Activated T-cell treated with anti-CD3 and anti-CD28 coated beads for 1 hour (primary cell): ENCODE measurements at places on chromosomes 1 and 21.

- no peak for DNase-seq
Observed at GRCh38 chr1:152546704-152547103, 19.9 kb downstream of the LCE3E start.

DNA sequence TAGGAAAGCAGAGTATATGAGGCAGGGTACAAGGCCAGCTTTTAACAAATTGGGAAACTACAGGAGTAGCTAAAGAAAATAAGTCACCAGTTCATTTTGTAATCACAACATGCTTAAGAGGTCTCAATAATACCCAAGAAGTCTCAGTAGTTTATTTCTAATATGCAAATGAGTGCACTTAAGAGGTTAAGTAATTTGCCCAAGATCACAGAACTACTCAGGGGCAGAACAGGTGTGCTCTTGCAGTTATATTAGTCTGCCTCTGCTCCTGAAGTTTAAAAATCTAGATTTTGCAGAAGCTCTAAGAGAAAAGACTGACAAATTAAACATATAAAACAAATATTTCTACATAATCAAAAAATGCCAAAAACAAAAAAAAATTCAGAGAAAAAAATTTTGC lies 6.9 kb downstream of the EPS15 start:
- no peak for DNase-seq

DNA sequence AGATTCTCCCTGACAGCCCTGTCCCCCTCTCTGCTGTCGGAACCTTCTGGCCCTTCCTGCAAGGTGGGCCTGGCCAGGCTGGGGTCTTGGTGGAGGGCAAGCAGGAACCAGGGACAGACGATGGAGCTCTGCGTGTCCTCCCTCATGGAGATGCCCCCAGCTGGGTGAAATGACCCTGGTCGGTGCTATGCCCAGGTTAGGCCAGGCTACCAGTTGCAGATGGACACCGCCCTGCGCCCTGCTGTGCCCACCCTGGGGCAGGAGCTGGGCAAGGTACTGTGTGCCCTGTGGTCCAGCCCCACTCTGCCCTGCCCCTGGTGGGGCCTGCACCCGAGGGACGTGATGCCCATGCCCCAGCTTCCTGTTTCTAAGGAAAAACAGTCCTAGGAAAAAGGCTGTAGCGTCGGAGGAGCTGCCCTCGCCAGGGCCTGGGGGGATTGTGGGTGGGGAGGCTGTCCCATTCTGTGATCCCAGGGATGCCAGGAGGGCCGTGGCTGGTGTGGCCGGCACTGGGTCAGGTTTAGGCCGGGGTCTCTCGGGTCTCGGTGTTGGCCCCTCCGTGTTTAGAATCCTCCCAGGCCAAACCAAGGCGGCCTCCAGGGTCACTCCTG lies 77.6 kb downstream of the MORN1 start:
- DNase-seq: no peak

DNA sequence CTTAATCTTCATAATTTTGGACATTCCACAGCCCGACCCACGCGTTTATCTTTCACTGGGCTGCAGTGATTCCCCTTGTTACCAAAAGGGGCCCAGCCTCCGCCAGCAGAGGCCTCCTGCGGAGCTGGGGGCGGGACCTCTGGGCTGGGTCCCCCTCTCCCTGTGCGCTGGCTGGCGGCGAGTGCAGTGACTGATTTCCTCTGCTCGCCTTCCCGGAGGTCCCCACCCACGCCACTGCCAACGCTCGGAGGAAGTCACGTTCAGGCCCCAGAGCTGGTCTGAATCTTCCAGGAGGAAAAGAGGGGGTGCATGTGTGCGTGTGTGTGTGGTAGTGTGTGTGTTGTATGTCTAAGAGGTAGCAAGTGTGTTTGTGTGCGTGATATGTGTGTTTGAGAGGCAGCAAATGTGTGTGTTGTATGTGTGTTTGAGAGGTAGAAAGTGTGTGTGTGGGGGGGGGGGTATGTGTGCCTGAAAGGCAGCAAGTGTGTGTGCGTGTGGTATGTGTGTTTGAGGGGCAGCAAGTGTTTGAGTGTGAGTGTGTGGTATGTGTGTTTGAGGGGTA lies 35.0 kb upstream of the JAK1 start:
- peak; percentile 56 for DNase-seq

DNA sequence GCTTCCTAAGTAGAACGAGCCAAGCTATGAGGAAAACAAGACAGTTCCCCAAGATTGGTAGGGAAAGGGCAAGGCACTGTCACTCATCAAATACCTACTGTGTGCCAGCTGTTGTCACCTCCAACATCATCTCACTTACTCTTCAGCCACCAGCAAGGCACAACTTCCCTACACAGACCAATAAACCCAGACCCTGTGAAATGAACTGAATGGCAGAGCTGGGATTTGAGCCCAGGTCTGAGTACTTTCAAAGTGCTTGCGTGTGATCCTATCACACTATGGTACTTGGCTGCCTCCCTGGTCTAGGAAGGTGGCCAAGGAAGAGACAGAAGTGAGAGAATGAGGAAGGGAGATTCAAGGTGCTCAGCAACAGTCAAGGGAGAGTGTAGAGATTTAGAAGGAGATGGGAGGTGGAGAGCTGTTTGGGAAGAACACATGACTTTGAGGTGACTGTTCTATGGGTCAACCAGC lies 16.7 kb upstream of the TRIM63 start:
- DNase-seq: no peak

DNA sequence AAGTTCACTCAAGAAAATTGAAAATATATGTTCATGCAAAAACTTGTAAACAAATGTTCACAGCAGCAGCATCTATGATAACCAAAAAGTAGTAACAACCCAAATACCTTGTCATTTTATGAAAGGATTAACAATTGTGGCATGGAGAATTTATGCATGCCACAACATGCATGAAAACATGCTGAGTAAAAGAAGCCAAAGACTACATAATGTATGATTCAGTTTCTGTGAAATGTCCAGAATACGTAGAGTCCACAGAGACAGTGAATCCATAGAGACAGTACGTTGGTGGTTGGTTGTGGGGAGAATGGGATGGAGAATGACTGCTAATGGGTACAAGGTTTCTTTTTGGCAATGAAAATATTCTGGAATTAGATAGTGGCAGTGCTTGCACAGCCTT lies 148.7 kb downstream of the MAST2 start:
- no peak for DNase-seq

DNA sequence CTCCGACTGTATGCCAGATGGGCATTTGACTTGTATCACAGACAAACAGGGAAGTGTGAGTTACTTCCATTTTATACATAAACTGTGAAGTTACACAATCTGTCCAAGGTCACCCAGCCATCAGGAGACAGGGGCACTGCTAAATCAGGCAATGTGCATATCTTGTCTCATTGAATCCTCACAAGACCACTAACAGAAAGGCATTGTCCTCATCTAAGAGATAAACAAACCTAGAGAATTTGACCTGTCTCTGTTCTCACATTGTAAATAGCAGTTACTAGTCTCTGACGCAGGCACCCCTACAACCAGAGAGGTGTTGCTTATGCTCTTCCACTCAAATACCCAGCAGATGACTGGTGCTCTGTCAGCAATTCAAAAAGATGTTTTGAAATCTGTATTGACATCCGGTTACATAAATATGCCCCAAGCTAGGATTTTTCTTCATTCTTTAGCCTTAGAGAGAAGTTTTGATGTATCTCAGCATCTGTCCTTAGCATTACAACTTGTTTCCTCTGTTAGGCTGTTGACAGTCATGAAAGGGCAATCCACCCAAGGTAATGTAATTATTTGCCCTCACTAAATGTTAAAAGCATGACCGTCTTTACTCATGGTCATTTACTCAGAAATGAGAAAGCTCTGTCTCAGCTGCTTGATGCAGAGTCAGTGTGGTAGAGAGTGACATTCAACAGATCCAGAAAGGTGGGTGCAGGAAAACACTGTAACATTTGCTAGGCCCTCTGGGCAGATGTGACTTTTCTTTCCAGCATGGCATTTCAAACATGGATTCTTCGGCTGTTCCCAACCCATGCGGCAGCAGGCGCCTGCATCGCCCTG lies 51.9 kb upstream of the ZNF326 start:
- DNase-seq: no peak

GRCh38 chr1:91720044-91720443 lies 165.9 kb downstream of the TGFBR3 start:
- DNase-seq: no peak

DNA sequence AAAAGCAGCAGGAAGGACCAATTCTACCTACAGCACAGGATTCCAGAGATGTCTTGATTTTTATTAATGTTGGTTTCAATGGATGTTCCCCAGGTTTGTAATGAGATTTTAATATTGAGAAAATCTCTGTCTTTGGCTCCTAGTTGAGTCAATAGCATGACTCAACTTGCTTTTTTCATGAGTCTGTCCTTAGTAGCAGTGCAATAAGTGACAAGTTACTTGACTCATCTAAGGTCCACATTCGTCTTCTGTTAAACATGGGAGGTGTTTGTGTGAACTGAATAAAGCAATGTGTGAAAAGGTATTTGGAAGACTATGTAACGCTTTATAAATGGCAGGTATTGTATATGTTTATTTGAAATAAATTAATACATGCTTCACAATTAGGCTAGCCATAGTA lies 645.0 kb upstream of the PTBP2 start:
- no peak for DNase-seq

DNA sequence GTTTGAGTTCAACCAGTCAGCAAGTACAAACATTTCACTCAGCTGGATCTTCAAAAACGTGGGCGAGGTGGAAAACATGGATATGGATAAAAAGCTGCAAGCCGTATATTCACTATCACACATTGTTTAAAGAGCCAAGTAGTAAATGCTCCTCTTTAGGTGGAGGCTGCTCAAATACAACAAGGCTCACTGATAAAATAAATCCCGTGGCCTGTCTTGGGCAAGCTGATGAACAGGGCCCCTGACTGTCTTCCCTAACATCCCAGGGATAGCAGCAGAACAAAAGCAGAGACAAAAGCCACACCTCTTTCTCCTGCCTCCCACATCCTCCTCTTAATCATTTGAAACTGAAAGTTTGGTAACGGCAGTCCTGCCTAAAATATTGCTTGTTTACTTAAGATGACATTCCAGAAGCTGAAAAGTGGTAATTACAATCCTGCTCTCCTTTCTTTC lies 357.7 kb downstream of the TTLL7 start:
- DNase-seq: no peak

DNA sequence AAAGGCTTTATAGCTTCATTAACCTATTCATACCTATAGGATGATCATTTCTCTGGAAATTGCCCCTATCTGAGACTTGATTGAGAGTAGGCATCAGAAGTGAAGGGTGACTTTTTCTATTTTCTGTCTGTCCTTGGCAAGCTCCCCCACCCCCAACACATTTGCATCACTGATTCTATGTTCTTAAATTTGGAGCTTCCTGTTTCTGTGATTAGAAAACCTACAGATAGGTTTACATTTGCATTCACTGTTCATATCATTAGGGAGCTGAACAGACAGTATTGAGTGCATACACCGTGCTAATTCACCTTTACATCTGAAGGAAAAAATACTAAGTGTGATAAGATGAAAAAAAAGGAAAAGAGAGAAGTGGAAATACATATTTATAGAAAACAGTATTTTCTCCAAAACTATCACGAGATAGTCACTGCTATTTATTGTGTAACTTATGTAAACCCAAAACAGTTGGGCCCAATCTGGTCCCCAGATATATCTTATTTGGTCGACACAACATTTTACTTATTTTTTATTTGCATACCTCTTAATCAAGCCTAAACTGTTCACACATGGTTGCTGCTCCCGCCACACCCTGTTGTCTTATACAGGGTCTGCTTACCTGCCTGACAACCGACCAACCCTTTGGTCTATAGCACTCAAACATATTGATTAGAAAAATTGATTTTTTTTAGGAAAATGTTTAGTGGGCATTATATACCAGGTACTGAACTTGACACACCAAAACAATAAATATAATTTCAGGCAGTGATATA lies 218.8 kb downstream of the NTNG1 start:
- no peak for DNase-seq

GRCh38 chr1:109815809-109816174 lies 52.1 kb upstream of the EPS8L3 start:
- DNase-seq: no peak

DNA sequence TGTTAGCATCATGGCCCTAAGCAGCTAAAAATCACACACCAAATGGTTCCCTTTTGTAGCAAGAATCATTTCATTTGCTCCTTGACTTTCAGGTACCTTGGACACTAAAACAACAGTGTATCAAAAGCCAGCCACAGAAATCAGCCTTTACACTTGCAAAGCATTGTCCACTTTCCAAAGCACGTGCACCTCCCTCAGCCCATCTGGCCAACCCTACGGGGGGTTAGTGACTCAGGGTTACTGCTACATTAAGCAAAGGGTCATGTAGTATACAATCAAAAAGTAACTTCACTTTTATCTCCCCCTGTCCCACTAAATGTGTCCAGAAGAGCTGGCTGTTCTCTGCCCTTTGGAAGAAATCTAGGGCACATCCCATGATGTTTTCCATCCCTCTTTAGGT lies 149.7 kb downstream of the HIVEP3 start:
- DNase-seq: no peak

- DNase-seq: no peak
Observed at GRCh38 chr1:41286486-41286885, 44.4 kb upstream of the SCMH1 start.

- DNase-seq: no peak
Observed at GRCh38 chr1:235920596-235921375, 54.1 kb upstream of the LYST start.

- DNase-seq: peak; percentile 80
Observed at GRCh38 chr21:42227909-42228708, 9.2 kb downstream of the ABCG1 start.

DNA sequence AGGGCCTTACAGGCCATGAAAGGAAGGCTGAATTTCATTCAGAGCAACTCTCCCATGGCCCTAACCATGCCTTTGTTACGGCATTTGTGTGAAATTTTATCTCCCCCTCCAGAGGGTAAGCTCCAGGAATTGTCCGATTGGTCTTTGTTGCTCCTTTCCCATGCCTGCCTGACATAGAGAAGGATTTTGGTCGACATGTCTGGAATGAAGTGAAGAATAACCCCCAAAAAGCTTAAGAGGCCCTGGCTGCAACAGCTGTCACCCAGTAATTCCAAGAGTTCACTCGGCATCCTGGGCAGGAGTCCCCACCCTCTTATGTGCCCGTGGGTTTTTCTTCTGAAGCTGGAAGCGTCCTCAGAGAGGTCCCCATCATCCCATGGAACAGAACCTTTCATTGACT lies 20.6 kb downstream of the CDA start:
- DNase-seq: no peak

- no peak for DNase-seq
Observed at GRCh38 chr21:38831526-38832467, 26.1 kb downstream of the ETS2 start.

DNA sequence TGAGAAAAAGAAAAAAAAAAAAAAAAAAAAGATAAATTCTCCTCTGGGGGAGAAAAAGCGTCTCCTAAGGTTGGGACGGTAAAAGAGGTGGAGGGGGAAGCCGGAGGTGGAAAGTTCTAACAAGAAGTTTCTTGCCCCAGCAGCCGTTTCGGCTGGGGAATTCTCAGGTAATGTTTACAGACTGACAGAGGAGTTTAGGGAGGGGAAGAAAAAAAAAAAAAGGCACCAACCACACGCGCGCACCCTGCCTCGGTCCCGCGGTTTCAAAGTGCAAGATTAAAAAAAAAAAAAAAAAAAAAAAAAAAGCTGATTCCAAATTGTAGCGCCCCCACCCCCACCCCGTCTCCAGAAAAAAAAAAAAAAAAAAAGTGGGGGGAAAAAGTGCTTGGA lies 504 bp downstream of the DHRS3 start:
- peak; percentile 44 for DNase-seq

- DNase-seq: no peak
Observed at GRCh38 chr21:34845521-34846451, 177.0 kb downstream of the CLIC6 start.
